ENCODE measurements at places on chromosomes 1 and 21.
A peak's percentile ranks its signal among the peaks of the same experiment; 100 is the strongest.

- DNase-seq = no peak
- no peak overlapping the region for H3K27ac ChIP-seq
- H3K27me3 ChIP-seq = no peaks in the 10 kb centered on the region
- H3K36me3 ChIP-seq = no peaks in the 10 kb centered on the region
- no peak overlapping the region for H3K4me3 ChIP-seq
These were observed 302.4 kb downstream of the PTGER3 start for GRCh38 chr1:70745199-70745598.

DNA sequence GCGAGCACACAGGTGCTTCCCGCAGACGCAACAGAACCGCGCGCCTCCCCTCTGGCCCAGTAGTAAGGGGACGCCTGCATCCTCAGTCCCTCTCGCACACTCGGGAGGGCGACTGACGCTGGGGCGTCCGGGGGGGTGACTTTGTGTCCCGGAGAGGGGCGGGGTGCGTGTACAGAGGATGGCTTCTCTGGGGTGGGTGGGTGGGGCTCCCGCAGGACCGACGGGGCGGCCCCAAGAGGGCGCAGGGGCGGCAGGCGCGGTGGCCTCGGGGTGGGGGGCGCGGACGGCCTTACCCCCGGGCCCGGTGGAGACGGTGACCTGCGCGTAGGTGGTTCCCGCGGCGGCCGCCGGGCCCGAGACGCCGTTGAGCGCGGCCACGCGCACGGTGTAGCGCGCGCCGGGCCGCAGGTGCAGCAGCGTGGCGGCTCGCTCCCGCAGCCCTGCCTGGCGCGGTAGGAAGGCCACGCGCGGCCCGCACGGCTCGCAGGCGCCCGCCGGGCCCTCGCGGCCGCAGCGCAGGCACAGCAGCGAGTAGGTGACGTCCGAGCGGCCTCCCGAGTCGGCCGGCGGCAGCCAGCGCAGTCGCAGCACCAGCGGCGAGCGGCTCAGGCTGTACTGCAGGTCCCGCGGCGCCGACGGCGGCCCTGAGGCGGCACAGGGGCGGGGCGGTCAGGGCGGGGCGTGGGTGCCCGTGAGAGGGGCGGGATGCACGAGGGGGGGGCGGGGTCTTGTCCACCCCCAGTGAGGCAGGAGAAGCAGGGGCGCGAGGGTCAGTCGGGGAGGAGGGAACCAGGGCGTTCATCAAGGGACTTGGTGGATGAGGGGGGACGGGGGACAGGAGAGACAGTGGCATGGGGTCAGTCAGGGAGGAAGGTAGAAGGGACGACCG lies 12.1 kb downstream of the EPHA10 start:
- H3K27ac ChIP-seq = no peak overlapping the region
- DNase-seq = peak; percentile 74
- peaks cover 38% of the 10 kb centered on the region for H3K27me3 ChIP-seq
- no peaks in the 10 kb centered on the region for H3K36me3 ChIP-seq

DNA sequence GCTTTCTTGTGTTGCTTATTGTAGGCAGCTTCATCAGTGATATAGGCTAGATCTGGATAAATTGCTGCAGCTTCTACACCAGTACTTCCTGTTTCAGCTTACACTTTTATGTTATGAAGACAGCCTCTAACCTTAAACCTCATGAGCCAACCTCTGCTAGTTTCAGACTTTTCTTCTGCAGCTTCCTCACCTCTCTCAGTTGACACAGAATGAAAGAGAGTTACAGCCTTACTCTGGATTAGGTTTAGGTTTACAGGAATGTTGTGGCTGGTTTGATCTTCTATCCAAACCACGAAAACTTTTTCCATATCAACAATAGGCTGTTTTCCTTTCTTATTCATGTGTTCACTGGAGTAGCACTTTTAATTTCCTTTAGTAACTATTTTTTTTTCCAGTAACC lies 76.9 kb upstream of the RNPC3 start:
- H3K4me1 ChIP-seq = peaks cover 5% of the 10 kb centered on the region
- no peaks in the 10 kb centered on the region for H3K36me3 ChIP-seq
- no peak overlapping the region for H3K4me3 ChIP-seq
- no peak for DNase-seq
- peak overlapping the region; percentile 25 for H3K27ac ChIP-seq

- no peak overlapping the region for H3K4me3 ChIP-seq
- DNase-seq = no peak
- peaks cover 4% of the 10 kb centered on the region for H3K36me3 ChIP-seq
These were observed 58.6 kb downstream of the ADARB1 start for GRCh38 chr21:45132841-45133573.

DNA sequence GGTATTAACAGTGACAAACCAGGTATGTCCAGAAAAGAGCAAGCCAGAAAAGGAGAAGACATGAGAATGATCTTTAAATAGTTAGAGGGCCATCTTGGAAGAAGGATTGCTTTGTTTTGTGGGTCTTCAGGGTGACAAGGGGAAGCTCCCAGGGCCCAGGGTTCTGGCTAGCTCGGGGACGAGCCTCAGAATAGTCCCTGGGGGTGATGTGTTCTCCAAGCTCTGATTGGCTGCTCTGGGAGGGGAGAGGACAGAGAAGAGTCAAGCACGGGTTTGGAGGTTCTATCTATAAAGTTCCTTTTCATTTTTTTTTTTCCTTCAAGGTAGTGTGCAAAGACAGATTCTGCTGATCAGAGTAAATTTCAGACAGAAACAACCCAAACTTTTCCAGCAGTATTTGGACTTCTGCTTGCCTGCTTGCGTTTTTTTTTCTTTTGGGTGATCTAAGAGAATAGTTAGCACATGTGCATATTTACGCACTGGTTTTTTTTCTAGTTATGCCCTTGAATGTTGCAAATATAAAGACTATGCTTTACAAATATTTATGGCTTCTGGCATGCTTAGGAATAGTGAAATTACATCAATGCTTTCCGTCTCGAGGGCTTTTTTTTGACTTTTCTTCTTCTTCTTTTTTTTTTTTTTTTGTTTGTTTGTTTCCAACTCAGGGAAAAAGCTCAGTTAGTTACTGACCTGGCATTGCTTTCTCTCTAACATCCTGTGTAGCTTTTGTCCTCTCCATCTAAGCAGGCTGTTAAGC lies 59.7 kb downstream of the ROR1 start:
- H3K27me3 ChIP-seq = peaks cover 8% of the 10 kb centered on the region
- H3K4me1 ChIP-seq = no peaks in the 10 kb centered on the region
- no peak for DNase-seq
- no peak overlapping the region for H3K27ac ChIP-seq
- H3K4me3 ChIP-seq = no peak overlapping the region

- no peak overlapping the region for H3K4me3 ChIP-seq
- no peak overlapping the region for H3K27ac ChIP-seq
- no peak for DNase-seq
- no peaks in the 10 kb centered on the region for H3K4me1 ChIP-seq
- no peaks in the 10 kb centered on the region for H3K36me3 ChIP-seq
These were observed 439.1 kb upstream of the VAMP3 start for GRCh38 chr1:7331926-7332535.

- H3K27ac ChIP-seq = no peak overlapping the region
- H3K4me3 ChIP-seq = no peak overlapping the region
- H3K27me3 ChIP-seq = peaks cover 2% of the 10 kb centered on the region
- no peak for DNase-seq
- H3K4me1 ChIP-seq = peaks cover 4% of the 10 kb centered on the region
- peaks cover under 1% of the 10 kb centered on the region for H3K36me3 ChIP-seq
These were observed 5.0 kb upstream of the RPL5 start for GRCh38 chr1:92826792-92827191.

- H3K27ac ChIP-seq = no peak overlapping the region
- H3K4me3 ChIP-seq = no peak overlapping the region
- H3K27me3 ChIP-seq = no peaks in the 10 kb centered on the region
- H3K4me1 ChIP-seq = no peaks in the 10 kb centered on the region
- DNase-seq = no peak
- H3K36me3 ChIP-seq = no peaks in the 10 kb centered on the region
These were observed 222.3 kb downstream of the NTNG1 start for GRCh38 chr1:107363154-107363553.

Data from activated CD4-positive, alpha-beta T cell treated with anti-CD3 and anti-CD28 coated beads, Interleukin-2, amount 10 ng/mL, durations not matched to agents 24 days and 14 days (primary cell).